ENCODE measurements at places on chromosomes 2 and 18.

DNA sequence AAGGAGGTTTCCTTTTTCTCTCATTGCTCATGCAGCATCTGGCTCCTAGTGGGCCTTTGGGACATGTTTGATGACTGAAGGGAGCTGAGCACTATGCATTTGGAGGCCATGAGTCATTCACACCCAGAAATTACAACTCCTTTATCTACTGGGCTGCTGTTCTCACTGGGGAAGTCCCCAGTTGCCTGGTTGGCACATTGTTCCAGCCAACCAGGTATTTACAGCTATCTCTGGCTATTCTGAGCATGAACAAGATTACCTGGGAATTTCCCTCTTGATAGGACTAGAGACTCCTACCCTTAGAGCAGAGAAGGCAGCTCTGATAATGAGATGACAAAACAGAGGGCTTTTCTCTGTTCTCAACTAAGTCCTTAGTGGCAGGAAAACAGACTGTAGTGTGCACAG lies 206.5 kb downstream of the SETBP1 start:
- DNase-seq = no peak

- DNase-seq = no peak
These were observed 157.5 kb upstream of the CAVIN2 start for GRCh38 chr2:192004188-192004963.

DNA sequence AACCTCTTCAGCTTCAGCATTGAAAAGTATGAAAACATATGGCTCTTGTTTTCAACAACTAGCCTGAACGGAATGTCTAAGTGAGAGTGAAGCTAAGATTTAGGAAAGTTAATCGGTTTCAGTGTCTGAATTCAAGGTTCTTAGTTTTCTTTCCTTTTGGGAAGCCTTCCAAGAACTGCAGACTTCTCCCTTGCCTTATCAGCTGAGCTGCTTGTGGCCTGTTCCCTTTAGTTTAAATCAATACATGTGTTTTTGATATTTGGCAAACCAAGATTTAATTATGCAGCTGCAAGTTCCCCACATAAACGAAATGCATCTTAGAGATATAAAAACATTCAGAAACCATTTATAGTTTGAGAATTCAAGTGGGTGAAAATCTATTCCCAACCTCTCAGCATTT lies 274.3 kb upstream of the NRP2 start:
- DNase-seq = peak; percentile 25

DNA sequence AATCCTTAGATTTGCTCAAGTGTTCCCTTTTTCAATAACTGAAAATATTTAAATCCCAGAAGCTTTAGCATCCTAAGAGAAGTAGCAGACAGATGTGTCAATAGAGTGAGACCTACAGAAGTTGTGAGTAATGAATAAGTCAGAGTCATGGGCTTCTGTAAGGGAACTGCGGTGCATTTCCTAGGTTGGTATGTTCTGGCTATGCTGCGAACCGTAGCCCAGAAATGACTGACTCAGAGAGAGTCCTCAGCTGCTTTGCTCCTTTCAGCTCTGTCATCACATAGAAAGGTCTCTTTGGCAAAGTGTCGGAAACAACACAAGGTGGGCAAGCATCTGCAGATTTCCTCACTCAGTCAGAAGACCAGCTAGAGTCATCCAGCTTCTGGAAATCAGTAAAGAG lies 297.1 kb downstream of the ARHGAP15 start:
- no peak for DNase-seq
